ENCODE measurements at places on chromosomes 5 and 9. TPM values are rescaled to one million over a fixed set of nuclear protein-coding genes. Genes with fewer than 3 reads are reported as not detected.

The TLR4 gene
- total RNA-seq: not detected

The SYK gene
- total RNA-seq: 4.6 TPM

DNA sequence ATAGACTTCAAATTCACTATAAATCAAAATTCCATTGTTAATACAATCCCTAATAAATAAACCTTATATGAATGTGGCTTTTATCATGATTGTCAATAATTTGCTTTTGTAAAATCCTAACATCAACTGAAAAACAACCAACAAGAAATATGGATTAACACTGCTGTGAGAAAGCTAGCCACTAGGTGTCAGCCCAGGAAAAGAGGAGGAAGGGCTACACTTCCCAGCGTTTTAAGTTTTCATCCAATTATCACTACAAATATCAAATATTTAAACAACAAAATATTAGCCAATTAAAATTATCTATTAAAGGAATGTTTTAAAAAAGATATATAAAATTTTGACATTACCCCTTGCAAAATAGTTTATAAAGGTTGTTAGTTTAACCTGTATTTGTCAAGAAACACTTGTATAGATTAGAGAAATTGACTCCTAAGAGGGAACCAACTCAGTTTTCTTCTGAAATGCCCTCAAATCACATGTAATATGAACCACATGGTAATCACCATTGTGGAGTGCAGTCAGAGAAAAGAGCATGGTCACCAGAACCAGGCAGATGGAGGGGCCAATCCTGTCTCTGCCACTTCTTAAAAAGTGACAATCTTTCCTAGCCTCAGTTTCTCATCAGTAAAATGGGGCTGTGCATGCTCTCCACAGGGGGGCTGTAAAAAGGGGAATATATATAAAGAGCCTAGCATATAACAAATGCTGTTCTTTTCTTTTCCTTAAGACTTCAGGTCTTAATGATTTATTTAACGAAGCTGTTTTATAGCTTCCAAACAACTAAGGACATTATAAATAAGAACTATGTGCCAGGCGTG is 188.2 kb downstream of the CRB2 start:
- H3K27me3 ChIP-seq: no peaks in the 10 kb centered on the region
- peaks cover 9% of the 10 kb centered on the region for H3K4me1 ChIP-seq
- H3K4me3 ChIP-seq: no peak overlapping the region
- no peaks in the 10 kb centered on the region for H3K36me3 ChIP-seq
- no peak overlapping the region for H3K27ac ChIP-seq

The MYORG gene
- 37.3 TPM for total RNA-seq

- H3K36me3 ChIP-seq: no peaks in the 10 kb centered on the region
- no peak overlapping the region for H3K4me3 ChIP-seq
- no peak overlapping the region for H3K27ac ChIP-seq
- DNase-seq: no peak
- H3K27me3 ChIP-seq: no peaks in the 10 kb centered on the region
- H3K4me1 ChIP-seq: no peaks in the 10 kb centered on the region
Observed at GRCh38 chr5:103436112-103436511, 126.5 kb downstream of the NUDT12 start.

The KIAA0825 gene
- 0.50 TPM for total RNA-seq

Measured in Caco-2 (cell line).